ENCODE measurements at places on chromosomes 3 and 15.

- no peak for DNase-seq
Observed at GRCh38 chr3:24290596-24290995, 204.1 kb downstream of the THRB start.

- no peak for DNase-seq
Observed at GRCh38 chr3:52820736-52821135, 9.7 kb downstream of the ITIH4 start.

GRCh38 chr3:124261306-124261705 lies 269.4 kb upstream of the ROPN1 start:
- DNase-seq: no peak

- no peak for DNase-seq
Observed at GRCh38 chr3:187628169-187628568, 42.0 kb downstream of the SST start.

- no peak for DNase-seq
Observed at GRCh38 chr3:61771976-61772375, 210.6 kb downstream of the PTPRG start.

- DNase-seq: no peak
Observed at GRCh38 chr3:127762077-127762786, 60.1 kb downstream of the MGLL start.

DNA sequence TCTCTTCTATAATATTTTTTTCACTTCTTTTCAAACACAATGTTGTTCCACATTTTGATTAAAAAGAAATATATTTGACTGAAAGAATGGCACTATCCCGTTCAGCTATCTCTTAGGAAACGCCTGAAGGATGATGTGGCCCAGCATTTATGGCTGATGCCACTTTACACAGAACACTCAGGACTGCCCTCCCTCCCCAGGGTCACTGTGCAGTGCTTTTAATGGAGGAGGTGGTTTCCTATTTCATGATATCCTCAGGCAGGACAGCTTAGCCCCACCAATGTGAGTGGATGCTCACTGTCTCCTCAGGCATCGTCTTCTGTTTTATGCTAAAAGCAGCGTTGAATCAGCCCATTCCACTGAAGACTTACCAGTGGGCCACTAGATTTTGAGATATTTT lies 135.9 kb downstream of the KCNAB1 start:
- DNase-seq: no peak

DNA sequence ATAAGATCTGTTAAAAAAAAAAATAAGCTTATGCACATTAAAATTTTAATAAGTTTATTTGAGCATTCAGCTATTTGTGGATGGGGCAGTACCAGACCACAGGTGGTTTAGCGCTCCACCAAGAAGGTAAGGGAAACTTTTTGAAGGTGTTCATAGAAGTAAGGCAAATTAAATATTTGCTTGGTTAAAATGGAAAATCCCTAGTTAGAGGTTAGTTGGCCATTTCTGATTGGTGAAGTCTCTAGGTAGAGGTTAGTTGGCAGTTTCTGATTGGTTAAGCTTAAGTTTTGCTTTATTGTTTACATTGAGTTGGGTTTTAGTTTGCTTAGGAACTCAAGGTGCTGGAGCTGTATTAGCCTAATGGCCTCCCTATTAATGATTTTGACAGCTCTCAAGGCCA lies 30.7 kb downstream of the SCN11A start:
- no peak for DNase-seq

DNA sequence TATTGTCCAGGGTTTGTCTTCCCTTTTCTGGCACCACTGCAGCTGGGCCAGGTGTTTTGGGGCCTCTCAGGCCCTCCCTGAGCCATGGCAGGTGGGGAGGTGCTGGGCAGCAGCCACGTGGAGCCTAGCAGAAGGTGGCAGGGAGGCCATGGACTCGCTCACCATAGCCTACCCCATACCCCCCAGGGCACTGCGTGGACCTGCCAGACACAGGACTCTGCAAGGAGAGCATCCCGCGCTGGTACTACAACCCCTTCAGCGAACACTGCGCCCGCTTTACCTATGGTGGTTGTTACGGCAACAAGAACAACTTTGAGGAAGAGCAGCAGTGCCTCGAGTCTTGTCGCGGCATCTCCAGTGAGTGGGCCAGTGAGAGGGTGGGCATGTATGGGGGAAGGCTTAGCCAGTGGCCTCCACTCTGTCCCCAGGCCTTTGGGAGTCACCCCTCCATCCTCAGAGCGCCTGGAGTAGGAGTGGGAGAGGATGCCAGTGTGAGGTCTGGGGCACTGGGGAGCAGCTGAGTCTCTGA lies 11.9 kb downstream of the SPINT1 start:
- DNase-seq: no peak

DNA sequence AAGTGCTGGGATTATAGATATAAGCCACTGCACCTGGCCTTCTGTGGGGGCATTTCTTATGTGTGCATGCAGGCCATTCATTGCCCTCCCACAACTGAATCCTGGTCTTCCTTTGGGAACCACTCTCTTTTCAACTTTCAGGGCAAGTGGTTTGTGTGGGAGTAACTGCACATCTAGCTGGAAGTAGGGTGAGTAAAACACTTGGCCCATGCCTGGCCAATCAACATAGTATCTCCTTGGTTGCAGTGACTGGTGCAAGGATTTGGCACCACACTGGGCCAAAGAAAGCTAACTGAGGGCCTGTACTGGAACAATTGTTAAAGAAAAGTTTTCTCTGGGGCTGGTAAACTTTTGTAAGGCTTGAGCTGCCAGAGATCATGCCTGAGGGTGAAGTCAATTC lies 189.2 kb upstream of the FEZF2 start:
- DNase-seq: no peak

GRCh38 chr15:38941399-38941953 lies 376.9 kb upstream of the RASGRP1 start:
- DNase-seq: no peak

- no peak for DNase-seq
Observed at GRCh38 chr3:171526869-171527268, 66.7 kb upstream of the TNIK start.

DNA sequence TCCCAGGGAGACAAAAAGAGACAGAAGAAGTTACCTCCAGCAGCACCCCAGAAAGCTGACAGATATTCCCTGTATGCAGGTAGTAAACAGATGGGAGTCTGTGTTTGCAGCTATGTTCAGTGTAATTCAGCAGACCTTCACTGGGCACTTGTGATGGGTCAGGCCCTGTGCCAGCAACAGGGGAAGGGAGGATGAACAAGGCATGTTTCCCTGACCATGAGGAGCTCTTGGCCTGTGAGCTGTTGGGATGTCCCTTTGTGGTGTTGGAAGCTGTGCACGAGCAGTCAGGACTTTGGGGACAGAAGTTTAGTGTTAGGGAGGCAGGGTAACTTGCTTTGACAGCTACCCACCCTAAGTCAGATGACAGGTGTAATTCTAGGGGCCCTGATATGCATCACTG lies 106.0 kb upstream of the TRIM42 start:
- no peak for DNase-seq

GRCh38 chr15:78537266-78537905 lies 2.9 kb upstream of the PSMA4 start:
- no peak for DNase-seq

DNA sequence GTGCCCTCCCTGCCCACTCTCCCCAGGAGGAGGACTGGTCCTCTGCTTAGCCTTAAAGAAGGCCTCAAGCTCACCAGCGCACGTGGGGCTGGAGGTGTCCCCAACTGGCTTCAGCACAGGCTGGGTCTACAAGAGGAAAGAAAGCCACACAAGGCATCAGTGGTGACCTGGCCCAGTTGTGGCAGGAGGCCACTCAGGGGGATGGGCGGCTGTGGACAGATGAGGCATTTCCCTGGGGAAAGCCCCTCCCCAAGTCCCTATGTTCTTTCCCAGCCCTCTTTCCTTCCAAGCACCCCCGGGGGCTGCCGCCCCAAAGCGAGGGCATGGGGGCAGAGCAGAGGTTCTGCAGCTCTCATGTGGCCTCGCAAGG lies 155.2 kb upstream of the TLE3 start:
- DNase-seq: no peak

DNA sequence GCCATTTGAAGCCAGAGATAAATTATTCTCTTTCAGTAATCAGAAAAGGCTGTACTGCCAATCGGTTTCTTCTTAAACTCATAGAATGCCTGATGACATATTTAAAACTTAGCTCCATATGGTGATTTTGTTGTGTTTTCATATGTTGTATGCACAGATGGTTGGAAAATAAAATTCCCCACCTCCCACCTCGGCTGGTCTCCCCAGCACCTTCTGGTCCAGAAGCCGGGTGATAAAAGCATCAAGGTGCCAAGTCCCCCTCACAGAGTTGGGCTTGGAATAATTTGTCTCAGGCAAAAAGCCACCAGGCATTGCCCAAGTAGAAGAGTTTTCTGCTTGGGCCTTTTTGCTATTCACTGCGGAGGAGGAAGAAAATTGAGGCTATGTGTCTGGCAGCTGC lies 18.4 kb downstream of the LARS2 start:
- no peak for DNase-seq

DNA sequence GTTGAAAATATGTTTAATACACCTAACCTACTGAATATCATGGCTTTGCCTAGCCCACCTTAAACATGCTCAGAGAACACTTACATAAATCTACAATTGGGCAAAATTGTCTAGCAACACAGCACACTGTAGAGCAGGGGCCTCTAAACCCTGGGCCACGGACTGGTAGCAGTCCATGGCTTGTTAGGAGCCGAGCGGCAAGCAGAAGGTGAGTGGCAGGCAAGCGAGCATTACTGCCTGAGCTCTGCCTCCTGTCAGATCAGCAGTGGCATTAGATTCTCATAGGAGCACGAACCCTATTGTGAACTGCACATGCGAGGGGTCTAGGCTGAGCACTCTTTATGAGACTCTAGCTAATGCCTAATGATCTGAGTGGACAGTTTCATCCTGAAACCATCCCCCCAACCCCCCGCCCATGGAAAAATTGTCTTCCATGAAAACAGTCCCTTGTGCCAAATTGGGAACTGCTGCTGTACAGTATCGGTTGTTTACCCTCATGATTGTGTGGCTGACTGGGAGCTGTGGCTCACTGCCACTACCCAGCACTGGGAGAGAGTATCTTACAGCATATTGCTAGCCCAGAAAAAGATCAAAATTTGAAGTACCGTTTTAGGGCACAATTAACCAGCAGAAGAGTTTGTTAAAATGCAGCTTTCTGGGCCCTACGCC lies 26.1 kb downstream of the CMSS1 start:
- no peak for DNase-seq

- DNase-seq: no peak
Observed at GRCh38 chr3:127771746-127772145, 50.6 kb downstream of the MGLL start.

- DNase-seq: no peak
Observed at GRCh38 chr3:135987661-135988060, 22.1 kb downstream of the PPP2R3A start.

DNA sequence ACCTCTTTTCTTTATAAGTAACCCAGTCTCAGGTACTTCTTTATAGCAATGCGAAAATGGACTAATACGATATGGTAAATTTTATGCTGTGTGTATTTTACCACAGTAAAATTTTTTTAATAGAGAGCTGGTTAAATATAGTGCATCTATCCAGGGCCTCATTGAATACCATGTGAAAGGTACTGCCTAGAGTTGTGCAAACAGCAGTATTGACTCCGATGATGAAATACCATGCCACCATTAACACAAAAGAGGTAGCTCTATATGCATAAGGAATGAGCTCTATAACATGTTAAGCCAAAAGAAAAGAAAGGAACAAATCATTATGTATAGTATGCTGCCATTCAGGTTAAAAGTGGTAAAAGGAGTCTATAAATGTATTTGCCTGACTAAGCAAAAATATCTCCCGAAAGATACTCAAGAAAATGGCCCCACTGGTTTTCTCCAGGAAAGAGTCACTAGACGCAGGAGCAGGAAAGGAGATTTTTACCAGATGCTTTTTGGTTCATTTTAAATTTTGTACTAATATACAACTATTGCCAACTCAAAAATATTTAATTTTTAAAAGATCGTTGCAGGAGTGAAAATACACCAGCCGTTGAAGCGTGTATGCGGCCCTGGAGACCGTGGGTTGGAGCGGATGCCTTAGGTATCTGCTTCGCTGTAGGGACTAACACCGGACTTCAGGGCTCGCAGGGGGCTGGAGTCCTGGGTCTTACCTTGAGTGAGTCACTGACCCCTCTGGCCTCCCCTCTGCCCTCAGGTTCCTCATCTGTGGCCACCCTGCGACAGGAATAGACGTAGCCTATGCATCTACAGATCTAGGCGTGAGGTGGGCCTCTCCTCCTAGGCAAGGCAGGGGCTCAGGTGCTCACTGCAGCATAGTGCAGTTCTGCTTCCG lies 120.1 kb downstream of the CHSY1 start:
- DNase-seq: no peak

DNA sequence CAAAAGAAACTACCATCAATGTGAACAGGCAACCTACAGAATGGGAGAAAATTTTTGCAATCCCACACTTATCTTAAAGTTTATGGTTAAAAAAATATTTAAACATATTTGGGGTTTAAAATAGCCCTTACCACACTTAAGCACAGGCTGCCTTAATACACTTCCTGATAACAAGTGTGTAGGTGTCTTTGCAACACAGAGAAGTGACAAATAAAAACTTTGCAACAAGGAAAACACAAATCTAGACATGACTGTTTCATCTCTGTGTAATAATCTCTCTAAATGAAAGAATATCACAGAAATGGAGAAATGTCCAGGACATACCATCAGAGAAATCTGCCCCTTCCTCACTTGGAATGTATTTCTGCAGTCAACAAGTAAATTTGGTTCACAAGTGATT lies 464.1 kb upstream of the ARHGEF26 start:
- no peak for DNase-seq

DNA sequence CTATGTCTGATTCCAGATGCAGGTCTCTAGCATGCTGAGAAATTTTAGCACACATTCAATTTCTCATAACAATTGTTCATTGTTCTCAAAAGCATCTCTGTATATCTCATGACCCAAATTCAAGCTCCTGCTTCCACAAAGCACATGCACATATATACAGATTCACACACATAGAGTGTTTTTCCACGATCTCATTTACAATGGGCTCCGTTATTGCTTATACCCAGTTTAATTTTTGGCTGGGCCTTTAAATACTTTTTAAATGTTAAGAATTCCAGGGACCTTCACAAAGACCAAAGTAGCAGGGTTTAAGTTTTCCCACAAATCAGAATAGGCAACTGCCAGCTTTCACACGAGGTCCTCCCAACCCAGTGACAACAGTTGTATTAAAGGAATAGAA lies 333.5 kb upstream of the SEMA6D start:
- no peak for DNase-seq

DNA sequence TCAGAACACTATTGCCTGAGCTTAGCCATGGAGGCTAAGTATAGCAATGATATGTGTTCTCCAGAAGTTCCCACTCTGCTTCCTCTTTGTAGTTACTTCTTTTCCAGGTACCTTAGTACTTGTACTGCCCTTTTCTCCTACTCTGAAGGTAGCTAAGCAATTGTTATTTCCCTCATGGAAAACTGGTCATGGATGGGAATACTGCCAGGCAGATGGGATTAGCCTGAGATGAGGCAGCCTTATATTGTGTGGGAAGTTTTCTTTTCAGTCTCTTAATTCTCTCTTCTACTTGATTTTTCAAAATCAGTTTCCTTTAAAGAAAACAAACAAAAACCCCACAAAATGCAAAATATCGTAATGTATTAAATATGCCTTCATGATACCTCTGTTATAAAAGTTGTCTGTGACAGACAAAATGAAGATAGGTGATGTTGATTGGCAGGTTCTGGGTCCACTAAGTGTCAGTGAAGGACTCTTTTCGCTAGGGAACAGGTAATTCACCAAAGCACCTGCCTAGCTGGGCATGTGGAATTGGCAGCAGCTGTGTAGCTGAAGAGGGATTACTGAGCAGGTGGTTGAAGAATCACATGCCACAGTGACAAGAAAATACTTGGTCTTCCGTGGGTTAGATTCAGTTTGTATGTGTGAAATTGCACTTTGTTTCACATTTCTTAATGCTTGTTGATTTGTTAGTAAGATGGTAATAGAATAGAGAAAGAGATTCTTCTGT lies 4.1 kb downstream of the ZNF609 start:
- no peak for DNase-seq

- no peak for DNase-seq
Observed at GRCh38 chr15:96586901-96587300, 256.4 kb downstream of the NR2F2 start.
